Subcutaneous preadipocyte (primary cell): ENCODE measurements at places on chromosomes 2 and 18. TPM values are rescaled to one million over a fixed set of nuclear protein-coding genes. Genes with fewer than 3 reads are reported as not detected.

Gene NEU4
- not detected in 2 replicates for total RNA-seq

Gene KCNJ13
- not detected in 2 replicates for total RNA-seq

Gene CD8A
- under 0.01 TPM in 1 of 2 replicates, not detected in the other for total RNA-seq

Gene DTNA
- total RNA-seq, result 24.6 and 31.6 TPM in 2 replicates

Gene NEURL3
- not detected in 2 replicates for total RNA-seq

Gene SCN7A
- not detected in 2 replicates for total RNA-seq

Gene STPG4
- total RNA-seq, result under 0.01 and 0.20 TPM in 2 replicates

Gene SMYD5
- total RNA-seq, result 21.7 and 25.6 TPM in 2 replicates

Gene HOXD12
- not detected in 2 replicates for total RNA-seq

Gene MOB4
- 26.4 and 27.6 TPM in 2 replicates for total RNA-seq

Gene MLPH
- total RNA-seq, result 22.4 and 49.5 TPM in 2 replicates

Gene TDRD15
- total RNA-seq, result not detected in 2 replicates

Gene CHCHD5
- total RNA-seq, result 8.4 and 8.8 TPM in 2 replicates

Gene GBX2
- total RNA-seq, result under 0.01 TPM in 1 of 2 replicates, not detected in the other

Gene MGAT4A
- total RNA-seq, result not detected in 2 replicates

Gene PARD6G
- 0.59 and 1.1 TPM in 2 replicates for total RNA-seq

Gene GTF2A1L
- not detected in 2 replicates for total RNA-seq

Gene CSRNP3
- 0.20 and 0.73 TPM in 2 replicates for total RNA-seq

Gene SP9
- total RNA-seq, result under 0.01 TPM in 1 of 2 replicates, not detected in the other
